ENCODE measurements at places on chromosomes 12 and 14.

- DNase-seq, result no peak
Measured at GRCh38 chr14:41860586-41860985, 253.9 kb downstream of the LRFN5 start.

DNA sequence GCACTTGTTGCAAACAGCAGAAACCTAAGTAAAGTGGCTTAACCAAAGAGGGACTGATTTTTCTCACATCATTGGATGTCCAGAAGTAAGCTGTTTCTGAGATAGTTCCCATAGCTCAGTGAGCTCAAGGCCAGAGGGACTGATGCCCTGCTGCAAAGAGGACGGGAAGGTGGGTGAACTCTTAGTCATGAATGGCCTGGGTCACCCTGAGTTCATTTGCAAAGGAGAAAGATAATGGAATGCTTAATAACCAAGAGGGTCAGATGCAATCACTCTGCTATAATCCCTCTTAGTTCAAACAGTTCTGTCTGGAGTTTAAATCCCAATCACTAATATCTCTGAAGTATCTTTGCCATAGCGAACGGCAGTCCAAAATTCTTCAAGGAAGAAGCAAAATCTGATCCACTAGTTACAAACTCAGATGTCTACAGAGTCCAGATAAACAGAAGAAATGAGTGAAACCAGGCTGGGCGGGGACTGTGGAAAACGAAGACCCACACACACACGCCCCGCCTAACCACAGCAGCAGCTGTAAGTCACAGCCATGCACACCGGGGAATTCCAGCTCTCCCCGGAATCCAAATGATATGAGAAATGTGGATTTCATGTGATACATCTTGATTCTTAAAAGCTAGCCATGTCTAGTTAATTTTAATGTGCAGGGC, 289.5 kb downstream of the TMEM132D start:
- DNase-seq, result no peak

DNA sequence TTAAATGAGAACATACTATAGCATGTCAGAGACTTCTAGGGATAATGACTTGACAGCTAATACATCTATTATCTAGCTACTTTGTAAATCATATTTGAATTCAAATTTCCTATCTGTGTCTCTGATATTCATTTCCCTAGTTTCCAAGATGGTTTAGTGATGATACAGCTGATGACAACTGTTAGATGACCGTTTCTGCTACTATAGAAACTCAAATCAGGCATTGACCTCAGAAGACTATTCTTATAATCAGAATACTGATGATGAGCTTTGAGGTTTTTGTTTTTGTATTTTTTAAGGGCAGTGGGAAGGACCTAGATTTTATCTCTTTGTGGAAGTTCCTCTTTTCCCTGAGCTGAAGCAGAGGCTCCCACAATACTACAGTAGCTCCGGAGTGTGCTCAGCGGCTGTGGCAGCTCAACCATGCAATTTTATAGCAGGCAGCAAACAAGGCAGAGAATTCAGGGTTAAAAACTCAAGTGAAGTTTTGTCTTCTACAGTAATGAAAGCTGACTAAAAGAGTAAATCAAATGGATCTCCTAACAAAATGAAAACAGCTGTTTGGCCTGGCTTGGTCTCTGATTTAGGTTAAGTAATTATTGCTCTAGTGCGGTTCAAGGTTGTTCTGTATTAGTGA, 145.1 kb downstream of the SLC25A21 start:
- no peak for DNase-seq

DNA sequence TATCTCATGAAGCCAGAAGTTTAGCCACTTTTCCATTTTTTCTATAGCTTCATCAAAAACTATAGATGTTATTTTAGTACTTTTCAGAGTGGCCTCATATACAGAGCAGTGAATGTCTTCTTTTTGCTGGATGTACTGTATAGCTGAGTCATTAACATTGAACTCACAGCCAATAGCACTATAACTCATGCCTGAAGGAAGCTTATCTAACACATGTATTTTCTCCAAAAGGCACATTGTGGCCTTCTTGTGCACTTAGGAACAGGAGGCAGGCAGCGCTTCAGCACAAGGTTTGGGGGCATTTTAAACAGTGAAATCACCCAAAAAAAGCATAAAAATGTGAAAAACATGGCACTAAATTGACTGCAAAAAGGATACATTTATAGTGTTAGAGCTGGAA, 336.8 kb upstream of the TMTC1 start:
- DNase-seq, result no peak

DNA sequence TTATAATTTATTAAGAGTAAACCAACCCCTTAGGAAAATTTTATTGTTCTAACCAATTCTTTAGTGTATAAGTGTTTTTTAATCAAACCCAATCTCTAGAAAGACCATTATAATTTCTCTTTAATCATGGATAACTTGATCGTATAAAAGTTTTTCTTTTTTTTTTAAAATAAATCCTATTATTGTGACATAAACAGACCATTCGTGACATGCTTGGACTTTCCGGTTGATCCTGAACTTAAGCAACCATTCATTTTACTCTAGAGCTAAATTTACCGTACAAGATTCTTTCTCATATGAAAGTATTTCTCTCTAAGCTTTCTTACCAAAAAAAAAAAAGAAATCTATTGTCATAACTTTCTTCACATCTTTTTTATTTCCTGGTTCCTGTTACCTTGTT, 32.6 kb upstream of the SLC38A4 start:
- DNase-seq, result no peak

DNA sequence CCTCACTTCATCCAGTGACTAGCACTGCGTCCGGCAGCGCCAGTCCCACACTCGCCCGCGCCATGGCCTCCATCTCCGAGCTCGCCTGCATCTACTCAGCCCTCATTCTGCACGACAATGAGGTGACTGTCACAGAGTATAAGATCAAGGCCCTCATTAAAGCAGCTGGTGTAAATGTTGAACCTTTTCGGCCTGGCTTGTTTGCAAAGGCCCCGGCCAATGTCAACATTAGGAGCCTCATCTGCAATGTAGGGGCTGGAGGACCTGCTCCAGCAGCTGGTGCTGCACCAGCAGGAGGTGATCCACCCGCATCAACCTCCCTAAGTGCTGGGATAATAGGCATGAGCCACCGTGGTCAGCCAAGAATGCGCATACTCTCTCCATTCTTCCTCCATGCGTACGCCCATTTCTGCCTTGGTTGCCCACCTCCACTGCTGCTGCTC, 59.9 kb downstream of the IRF2BPL start:
- no peak for DNase-seq

DNA sequence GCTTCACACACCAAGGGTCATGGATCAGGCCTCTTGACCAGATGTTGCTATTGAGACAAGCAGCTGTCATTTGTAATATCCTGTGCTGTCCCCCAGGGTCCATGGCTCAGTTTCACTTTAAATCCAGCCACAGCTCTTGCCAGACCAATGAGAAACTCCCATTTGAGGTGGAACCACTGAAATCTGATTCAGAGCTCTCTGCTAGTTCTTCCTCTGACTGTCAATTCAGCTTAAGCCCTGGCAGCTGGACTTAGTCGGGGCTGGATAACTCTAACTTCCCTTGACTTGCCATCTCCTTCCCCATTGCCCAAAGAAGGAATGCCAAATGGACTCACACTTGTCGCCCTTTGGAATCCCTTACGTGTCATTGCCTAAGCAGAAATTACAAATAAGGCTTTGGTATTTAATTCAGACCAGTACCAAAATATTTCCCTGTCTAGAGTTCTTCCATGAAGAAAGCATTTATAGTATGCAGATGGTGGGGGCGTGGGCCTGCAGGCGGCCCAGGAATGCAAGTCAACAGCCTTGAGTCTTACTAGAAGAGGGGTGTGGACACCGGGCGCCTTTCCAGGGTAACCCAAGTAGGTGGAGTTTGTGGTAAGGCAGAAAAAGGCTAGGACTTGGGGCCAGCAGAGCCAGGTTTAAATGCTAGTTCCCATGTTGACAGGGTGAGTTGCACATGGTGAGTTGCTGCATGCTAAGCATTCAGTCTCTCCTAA, 96.9 kb upstream of the TMPO start:
- peak; percentile 99 for DNase-seq

GRCh38 chr12:224330-224729, 10.4 kb upstream of the SLC6A12 start:
- no peak for DNase-seq

- no peak for DNase-seq
Measured at GRCh38 chr14:68791902-68792677, 777 bp downstream of the ZFP36L1 start.

GRCh38 chr14:50059763-50060616, 56.4 kb downstream of the VCPKMT start:
- DNase-seq, result no peak

- no peak for DNase-seq
Measured at GRCh38 chr14:38255673-38256532, at the start of gene CLEC14A. TSS of gene CLEC14A (minus strand) at chr14:38256093. CDS start at chr14:38256022, 71 bp downstream.

- DNase-seq, result no peak
Measured at GRCh38 chr12:75457191-75457590, 23.4 kb upstream of the GLIPR1 start.

GRCh38 chr14:90644882-90645281, 171.3 kb downstream of the TTC7B start:
- no peak for DNase-seq

GRCh38 chr14:70096866-70097265, 91.9 kb downstream of the SLC8A3 start:
- no peak for DNase-seq

GRCh38 chr14:24662753-24663152, 28.8 kb upstream of the GZMB start:
- no peak for DNase-seq

- DNase-seq, result peak; percentile 38
Measured at GRCh38 chr12:131783915-131784541, 44.2 kb upstream of the MMP17 start.

GRCh38 chr12:541676-542324, 82.1 kb downstream of the B4GALNT3 start:
- no peak for DNase-seq

- DNase-seq, result no peak
Measured at GRCh38 chr12:15644700-15645099, 144.5 kb downstream of the EPS8 start.

Measured in AG04449 (cell line).